ENCODE measurements at places on chromosomes 7 and 10.

- DNase-seq = peak; percentile 46
Measured at GRCh38 chr7:133633055-133633454, 380.2 kb downstream of the EXOC4 start.

DNA sequence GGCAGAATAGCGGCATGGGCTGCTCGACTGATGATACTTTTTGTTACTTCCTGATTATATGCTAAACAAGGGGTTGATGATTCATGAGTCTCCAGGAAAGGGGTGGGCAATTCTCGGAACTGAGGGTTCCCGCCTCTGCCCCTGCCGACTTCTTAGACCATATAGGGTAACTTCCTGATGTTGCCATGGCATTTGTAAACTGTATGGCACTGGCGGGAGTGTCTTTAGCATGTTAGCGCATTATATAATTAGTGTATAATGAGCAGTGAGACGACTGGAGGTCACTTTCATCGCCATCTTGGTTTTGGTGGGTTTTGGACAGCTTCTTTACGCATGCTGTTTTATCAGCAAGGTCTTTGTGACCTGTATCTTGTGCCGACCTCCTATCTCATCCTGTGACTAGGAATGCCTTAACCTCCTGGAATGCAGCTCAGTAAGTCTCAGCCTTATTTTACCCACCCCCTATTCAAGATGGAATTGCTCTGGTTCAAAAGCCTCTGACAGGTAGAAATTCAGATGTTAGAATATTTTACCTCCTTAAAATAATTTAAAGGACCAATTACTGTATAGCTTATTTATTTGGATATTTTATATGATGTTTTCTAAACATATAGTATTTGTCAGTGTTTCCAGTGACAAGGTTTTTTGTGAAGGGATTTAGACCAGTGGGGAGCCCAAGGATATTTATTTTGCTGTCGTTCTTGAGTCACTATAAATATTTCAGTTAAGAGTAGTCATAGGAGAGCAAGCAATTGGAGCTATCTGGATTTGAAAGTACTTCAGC, 90.1 kb upstream of the PIK3CG start:
- DNase-seq = peak; percentile 36

- DNase-seq = no peak
Measured at GRCh38 chr10:60427709-60428386, 38.2 kb upstream of the ANK3 start.

DNA sequence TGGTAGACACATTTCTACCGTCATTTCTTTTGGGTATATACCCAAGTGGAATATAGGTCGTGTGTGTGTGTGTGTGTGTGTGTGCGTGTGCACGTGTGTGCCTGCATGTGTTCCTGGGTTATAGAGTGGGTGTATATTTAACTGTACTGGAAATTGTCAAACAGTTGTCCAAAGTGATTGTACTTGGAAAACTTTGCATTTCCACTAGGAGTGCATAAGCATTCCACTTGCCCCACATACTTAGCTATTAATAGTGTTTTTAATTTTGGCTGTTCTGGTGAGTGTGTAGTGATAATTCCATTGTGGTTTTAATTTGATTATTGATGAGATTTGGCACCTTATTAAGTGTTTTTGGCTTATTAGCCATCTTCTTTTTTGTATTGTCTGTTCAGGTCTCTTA, 25.9 kb downstream of the TRUB1 start:
- no peak for DNase-seq

- no peak for DNase-seq
Measured at GRCh38 chr10:60430017-60430416, 40.3 kb upstream of the ANK3 start.

DNA sequence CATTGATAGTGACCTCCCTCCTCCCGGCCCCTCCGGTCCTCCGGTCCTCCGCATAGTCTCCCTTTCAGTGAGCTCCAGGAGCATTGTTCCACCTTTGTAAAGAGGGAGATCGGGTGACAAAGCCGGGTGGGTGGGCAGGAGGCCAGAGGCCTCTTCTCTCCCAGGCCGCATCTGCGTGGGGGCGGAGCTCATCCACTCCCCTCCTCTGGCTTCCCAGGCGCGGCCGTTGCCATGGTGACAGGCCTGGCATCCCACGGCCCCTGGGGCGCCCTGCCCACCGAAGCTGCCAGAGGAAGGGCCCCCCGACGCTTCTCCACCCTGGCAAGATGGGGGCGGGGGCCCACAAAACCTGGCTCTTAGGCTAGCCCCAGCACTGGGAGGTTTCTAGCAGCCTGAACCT, 4.4 kb upstream of the FZD9 start:
- DNase-seq = no peak

- no peak for DNase-seq
Measured at GRCh38 chr10:93695740-93696139, 6.7 kb downstream of the FRA10AC1 start.

DNA sequence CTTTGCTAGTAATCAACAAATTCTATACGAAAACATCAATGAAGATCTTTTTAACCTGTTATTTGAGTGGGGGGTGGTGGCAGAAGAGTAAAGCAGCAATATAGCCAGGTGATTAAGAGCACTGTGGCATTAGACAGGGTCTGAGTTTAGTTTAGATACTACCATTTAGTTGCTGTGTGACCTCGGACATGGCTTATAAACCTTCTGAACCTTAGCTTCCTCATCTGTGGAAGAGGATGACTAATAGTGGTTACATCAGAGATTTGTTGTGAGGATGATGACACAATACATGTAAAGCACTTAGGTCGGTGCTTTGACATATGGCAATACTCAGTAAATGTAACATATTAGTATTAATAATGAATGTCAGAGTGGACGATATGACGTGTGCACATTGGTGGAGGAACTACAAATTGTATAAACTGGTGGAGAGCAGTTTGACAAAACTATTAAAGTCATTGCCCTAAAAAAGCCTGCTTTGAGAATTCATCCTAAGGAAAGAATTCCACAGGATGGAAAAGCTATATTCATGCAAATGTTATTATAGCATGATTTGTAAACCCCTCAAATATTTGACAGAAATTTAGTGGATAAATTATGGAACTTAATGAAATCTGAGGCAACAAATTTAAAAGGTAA, 24.3 kb downstream of the SPAG6 start:
- DNase-seq = peak; percentile 37

DNA sequence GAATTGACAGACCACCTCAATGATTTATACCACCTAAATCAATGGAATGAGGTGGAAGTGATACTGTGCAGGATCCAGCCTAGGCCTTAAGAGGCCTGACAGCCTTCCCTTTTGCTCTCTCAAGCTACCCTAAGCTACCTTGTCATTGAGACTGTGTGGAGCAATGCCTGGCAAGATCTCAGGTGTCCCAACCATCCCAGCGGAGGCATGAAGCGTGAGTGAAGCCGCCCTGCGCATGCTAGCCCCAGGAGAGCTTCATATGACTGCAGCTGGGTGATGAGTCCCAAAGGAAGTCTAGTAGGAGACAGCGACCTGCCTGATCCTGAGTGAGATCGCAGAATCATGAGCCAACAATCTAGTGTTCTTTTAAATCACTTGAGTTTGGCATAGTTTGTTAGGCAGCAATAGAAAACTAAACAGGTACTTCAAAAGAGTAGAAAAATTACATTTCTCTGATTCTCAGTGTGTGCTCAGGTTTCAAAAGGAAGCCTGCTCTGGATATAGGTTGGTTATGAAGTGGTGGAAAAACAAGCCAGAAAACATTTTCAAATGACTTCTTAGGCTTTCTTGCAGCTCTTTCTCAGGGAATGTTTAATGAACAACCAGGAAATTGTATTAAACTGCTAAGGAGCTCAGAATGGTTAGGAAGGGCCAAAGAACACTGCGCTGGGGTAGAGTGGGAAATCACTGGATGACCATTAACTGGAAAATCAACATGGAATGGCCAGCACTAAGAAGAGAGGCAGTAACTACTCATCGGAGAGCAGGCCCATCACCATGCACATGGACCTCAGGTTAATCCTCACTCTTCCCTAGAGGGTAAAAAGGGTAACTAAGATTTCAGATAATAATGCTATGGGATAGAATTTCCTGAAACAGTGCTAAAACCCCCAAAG, 535.2 kb downstream of the PHTF2 start:
- no peak for DNase-seq

- DNase-seq = no peak
Measured at GRCh38 chr10:120598386-120598785, 141.4 kb downstream of the PLPP4 start.

DNA sequence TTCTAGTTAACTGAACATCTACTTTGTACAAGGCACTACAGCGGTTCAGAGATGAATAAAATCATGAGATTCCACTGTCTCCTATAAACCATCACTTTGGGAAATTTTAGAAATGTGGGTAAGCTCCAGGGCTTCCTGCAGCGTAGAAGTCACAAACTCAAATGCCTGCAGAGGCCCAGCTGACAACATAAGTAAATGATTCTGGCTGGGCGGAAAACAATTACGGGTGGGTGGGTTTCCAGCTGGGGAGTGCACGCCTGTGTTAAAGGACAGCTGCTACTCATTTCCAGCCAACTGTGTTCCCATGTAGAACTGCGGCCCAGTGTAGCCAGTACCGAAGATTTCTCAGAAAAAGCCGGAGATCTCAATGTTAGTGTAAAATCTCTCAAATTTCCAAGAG, 69.5 kb upstream of the ATRNL1 start:
- no peak for DNase-seq

DNA sequence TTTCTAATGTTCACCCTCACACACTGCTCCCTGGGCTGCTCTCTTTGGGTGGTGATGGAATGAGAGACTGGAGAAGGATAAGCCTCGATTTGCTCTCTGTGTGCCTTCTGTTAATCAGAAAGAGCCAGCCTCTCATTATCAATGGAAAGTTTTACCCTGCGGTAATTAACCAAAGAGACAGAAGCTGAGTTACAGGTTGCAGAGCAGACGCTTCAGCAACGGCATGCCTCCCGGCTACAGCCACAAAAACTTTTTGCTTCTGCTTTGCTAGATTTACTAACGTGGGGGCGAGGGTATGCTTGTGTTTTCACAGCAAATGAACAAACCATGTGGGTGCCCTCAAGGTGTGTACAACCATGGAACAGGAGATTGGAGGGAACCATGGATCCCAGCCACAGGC, 18.0 kb downstream of the GIMAP4 start:
- no peak for DNase-seq

DNA sequence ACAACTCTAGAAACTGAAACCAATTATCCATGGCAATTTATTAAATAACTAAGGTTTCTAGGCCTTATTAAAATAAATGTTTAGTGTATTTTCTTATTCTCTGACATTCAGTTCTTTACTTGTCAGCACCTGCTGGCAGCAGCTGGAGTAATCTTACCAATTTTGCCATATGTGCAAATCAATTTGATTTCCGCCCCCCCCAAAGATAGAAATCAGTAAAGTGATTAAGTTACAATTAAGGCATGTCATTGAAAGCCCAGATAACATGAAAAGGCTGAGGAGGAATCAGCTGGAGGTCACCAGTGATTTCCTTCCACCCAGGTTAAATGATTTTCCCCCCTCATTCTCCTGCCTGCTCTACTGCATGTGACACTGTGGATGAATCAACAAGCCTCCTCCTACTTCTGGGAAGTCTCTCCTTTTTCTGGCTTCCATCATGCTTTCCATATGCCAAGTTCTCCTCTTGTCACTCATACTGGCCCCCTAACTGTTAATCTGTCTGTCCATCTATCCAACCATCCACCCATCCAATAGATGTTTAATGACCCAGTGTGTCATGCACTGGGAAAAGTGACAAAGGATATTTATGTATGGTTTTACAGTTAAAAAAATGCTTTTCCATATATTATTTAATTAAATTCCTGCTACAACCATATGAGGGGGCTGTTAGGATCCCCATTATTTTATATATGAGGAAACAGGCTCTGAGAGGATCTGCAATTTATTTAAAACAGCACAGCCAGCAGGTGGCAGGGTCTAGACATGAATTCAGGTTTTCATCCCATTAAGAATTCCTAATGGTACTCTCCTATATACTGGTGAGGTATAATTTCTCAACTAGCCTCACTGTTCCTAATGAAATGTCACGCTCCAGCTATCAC, 116.5 kb downstream of the ATXN7L1 start:
- peak; percentile 61 for DNase-seq

GRCh38 chr10:113680190-113681111, 739 bp downstream of the CASP7 start:
- DNase-seq = peak; percentile 60

GRCh38 chr7:150740053-150740452, 2.8 kb downstream of the GIMAP5 start:
- no peak for DNase-seq

DNA sequence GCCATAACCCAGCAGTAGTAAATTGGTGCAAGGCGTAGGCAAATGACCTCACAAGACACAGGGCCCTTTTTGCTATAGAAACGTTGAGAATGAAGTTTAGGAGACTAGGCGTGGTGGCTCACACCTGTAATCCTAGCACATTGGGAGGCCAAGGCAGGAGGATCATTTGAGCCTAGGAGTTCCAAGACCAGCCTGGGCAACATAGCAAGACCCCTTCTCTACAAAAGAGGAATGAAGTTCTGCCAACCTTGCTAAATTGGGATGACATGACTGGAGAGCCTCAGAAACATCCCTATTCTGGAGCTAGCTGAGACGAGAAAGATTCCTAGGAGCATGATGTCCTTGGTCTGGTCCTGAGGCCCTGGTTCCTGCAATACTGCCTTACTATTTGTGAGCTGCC, 20.6 kb downstream of the CDK1 start:
- DNase-seq = no peak

DNA sequence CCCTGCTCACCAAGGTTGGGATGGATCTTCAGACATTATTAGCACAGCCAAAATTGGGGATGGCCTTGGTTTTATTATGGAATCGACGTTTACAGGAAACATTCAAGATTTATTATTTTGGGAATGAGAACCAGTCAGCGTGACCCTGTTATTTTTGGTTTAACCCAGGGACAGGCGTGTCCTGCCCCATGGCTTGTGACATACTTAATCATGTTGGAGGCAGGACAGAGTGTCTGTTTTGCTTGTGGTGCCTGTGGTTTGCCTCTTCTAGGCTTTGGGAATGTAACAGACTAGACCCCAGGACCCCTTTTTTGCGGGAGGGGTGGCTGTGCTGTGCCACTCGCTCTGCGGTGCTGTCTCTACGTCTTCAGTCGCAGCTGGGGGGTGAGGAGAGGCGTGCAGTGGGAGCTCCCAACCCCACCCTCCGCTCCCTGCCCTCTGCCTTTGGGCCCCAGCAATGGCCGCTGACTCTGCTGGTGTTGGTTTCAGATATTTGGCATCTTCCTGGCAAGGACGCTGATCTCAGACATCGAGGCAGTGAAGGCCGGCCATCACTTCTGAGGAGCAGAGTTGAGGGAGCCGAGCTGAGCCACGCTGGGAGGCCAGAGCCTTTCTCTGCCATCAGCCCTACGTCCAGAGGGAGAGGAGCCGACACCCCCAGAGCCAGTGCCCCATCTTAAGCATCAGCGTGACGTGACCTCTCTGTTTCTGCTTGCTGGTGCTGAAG, 20.1 kb upstream of the SH2D4B start:
- no peak for DNase-seq

All from hematopoietic multipotent progenitor cell treated with erythropoietin and hydrocortisone succinate and interleukin-3 and kit ligand, for 6 days (in vitro differentiated cells).